ENCODE measurements at places on chromosomes 5 and 9.

- DNase-seq, result no peak
Observed at GRCh38 chr5:115551415-115551814, 6.8 kb upstream of the FEM1C start.

DNA sequence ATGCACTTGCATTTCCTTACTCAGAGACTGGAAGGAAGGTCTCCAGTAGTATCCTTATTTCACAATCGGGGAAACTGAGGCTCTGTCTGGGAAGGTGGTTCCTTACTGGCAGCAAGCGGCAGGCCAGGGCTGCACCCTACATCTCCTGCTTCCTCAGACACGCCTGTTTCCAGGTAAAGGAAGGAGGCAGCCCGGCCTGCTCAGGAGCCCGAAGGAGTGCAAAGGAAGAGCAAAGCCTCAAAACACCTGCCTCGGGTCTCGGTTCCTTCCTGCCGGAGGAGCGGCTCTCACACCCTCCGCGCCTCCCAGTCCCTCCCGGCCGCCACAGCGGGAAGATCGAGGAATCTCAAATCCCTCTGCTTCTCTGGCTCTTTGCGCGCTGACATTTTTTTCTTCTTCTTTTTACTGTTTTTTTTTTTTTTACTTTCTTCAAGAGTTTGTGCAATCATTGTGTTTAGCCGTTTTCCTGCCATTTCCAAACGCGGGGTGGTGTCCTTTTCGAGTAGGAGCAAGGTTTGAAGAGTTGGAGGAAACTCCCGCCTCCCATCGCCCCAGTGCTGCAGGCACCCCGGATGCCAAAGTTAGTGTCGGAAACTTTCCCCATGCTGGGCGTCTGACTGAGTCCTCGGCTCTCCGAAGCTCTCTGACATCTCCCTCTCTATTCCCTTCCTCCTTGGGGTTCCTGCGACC, 1.0 kb downstream of the GGTA1 start:
- DNase-seq, result peak; percentile 55

- DNase-seq, result no peak
Observed at GRCh38 chr5:178387856-178388190, 155.2 kb upstream of the PHYKPL start.

DNA sequence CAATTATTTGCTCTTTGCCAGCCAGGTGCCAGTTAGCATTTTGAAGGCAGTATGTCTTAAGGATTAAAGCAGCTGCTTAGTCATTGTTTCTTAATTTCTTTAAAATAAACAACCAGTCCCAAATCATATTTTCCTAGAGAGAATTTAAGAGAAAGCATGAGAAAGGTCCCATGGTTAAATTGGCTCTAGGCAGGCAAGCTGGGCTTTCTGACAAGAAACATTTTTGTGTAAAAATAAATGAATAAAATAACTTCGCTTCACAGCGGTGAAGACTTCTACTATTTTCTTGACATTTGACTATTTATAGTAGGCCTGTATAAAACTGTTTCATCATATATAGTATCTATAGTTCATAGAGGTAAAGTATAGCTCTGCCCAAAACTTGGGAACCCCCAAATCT, 617.7 kb upstream of the C9orf72 start:
- no peak for DNase-seq

DNA sequence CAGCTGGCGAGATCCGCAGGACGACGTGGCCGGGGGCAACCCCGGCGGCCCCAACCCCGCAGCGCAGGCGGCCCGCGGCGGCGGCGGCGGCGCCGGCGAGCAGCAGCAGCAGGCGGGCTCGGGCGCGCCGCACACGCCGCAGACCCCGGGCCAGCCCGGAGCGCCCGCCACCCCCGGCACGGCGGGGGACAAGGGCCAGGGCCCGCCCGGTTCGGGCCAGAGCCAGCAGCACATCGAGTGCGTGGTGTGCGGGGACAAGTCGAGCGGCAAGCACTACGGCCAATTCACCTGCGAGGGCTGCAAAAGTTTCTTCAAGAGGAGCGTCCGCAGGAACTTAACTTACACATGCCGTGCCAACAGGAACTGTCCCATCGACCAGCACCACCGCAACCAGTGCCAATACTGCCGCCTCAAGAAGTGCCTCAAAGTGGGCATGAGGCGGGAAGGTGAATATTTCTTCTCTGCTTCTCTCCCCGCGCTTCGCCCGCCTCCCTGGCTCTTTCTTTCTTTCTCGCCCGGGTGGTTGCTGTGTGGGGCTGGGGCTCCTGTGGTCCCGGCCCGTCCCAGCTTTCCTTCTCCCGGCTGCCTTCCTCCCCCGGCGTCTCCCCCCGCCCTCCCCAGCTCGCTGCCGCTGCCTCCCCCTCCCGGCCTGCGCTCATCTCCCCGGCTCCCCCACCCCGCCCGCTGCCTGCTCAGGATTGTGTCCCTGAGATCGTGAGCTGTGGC, 2.2 kb downstream of the NR2F1 start:
- peak; percentile 62 for DNase-seq

DNA sequence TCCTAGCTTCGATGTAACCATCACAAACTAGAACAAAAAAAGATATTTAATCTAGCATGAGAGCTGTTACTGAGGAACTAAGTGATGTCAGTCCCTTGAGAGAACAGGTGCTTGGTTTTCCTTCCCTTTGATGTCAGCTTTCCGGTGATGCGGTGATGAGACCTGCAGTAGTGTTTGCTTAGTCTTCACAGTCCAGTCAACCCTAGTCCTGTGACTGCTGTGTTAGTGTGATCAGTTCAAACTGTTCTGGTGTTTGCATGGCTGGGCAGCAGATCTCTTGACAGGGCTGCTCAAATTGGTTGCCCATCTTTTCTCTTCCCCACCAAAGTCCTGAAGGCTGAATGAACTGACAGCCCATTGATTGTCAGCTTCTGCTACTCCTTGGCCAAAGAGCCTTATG, 608.6 kb upstream of the DAB2 start:
- DNase-seq, result no peak

DNA sequence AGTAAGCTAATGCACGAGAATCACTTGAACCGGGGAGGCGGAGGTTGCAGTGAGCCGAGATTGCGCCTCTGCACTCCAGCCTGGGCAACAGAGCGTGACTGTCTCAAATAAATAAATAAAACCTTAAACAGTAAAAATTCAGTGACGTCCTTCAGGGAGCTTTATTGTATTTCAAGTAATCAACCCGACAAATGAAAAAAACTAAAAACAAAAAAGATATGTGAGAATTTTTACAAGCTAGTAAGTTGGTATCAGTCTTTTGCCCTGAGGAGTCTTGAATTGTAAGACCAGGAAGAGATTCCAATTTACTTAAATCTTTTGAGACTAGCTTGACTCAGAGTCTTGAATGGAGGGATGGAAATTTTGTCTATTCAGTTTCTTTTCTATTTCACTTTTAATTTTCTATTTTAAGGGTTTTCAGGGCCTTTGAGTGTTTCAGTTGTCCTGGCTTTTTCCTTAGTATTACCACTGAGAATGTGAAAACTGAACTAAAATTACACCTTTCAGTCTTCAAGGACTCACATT, 126.0 kb upstream of the DHFR start:
- DNase-seq, result no peak
